ENCODE measurements at places on chromosomes 1 and 21.

- DNase-seq = no peak
These were observed 19.5 kb upstream of the AJAP1 start for GRCh38 chr1:4634793-4635406.

GRCh38 chr1:167934426-167935215, 1.9 kb upstream of the DCAF6 start:
- DNase-seq = no peak

GRCh38 chr1:28507247-28507645, 1.4 kb downstream of the RCC1 start:
- DNase-seq = peak; percentile 36

DNA sequence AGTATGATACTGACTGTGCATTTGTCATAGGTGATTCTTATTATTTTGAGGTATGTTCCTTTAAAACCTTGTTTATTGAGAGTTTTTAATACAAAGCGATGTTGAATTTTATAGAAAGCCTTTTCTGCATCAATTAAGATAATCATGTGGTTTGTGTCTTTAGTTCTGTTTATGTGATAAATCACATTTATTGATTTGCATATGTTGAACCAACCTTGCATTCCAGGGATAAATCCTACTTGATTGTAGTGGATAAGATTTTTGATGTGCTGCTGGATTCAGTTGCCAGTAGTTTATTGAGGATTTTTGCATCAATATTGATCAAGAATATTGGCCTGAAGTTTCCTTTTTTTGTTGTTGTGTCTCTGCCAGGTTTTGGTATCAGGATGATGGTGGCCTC, 158.0 kb downstream of the CENPF start:
- DNase-seq = no peak

DNA sequence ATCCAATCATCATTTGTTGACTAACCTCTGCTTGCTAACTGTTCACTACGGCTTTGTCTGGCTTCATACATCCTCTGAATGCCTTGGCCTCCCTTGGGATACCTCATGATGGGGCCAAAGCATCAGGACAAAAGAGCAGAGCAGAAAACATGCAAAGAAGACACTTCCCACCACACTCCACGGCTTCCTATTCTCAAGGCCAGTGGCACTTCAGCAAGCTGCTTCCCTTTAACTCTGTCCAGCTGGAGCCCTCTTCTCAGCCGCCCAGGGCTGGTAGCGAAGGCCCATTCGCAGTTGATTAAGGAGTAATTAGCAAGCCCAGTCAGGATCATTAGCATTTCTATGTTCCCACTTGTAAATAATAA, 224.3 kb upstream of the FGGY start:
- DNase-seq = no peak
